Left colon (tissue), 2 donors: ENCODE measurements at places on chromosomes 4 and X. TPM values are rescaled to one million over a fixed set of nuclear protein-coding genes. Genes with fewer than 3 reads are reported as not detected.

Gene ARR3
- 0.64 TPM for total RNA-seq

Gene PDGFC
- total RNA-seq, result 3.8 TPM

Gene RTL5
- 3.0 TPM for total RNA-seq

Gene ETDA
- not detected for total RNA-seq

Gene IBSP
- not detected for total RNA-seq

Gene CD38
- total RNA-seq, result 1.1 TPM

Gene USP17L21
- not detected for total RNA-seq

Gene ZNF157
- total RNA-seq, result not detected

Gene TEX13D
- not detected for total RNA-seq

Gene TXK
- 1.8 TPM for total RNA-seq

Gene WDR17
- 1.1 TPM for total RNA-seq

Gene RBM46
- not detected for total RNA-seq

Gene KLHL13
- total RNA-seq, result 6.3 TPM

Gene CTBP1
- total RNA-seq, result 156 TPM

Gene JCHAIN
- total RNA-seq, result 909 TPM

Gene FAM9A
- total RNA-seq, result not detected
